ENCODE measurements at places on chromosomes 13 and 19.

DNA sequence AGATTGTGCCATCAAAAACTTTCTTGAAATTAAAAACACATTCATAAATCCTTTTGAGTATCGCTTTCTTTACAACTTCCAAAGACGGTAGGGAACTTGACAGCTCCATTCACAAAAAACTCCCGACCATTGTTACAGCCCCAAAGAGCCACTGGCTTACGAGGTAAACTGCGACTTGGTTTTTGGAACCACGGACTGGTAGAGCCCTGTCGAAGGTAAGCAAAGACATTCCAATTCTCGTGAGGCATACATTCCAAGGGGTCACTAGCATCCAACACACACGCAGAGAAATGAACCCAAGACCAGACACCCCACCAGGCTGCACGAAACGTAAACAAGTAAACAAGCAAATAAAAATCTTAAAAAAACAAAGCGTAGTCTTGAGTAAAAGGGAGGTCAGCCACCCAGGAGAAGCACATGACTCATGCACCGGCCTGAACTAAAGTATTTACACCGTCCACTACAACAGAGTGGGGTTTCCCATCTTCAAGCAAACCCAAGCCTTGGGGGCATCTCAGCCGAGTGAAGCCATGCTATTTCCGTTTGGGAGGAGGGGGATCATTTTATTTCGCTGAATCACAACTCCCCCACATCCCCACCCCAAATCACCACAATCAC lies 1.4 kb downstream of the BRD4 start:
- no peak for DNase-seq

DNA sequence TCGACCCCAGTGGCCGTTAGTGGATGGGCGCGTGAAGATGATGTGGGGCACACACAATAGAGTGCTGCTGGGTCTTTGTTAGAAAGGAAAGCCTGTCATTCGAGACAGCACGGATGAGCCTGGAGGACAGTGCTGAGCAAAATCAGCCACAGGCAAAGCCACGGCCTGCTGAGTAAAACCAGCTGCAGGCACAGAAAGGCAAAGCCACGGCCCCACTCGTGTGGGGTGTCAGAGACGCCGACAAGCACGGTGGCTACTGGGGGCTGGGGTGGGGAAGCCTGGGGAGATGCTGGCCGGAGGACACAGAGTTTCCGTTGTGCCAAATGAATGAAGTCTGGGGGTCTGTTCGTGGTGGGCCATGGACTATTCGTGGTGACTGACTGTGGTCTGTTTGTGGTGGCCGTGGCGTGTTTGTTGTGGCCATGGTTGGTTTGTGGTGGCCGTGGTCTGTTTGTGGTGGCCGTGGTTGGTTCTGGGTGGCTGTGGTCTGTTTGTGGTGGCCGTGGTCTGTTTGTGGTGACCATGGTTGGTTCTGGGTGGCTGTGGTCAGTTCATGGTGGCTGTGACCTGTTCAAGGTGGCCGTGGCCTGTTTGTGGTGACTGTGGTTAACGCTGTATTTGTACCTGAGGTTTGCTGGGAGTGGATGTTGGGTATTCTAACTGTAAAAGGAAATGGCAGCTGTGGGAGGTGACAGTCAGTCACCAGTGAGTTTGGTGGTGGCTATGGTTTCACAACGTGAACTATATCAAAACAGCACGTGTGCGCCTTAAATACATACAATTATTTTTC lies 36.3 kb downstream of the MCF2L start:
- DNase-seq: no peak

- DNase-seq: no peak
Observed at GRCh38 chr19:795073-795611, 2.1 kb upstream of the PTBP1 start.

DNA sequence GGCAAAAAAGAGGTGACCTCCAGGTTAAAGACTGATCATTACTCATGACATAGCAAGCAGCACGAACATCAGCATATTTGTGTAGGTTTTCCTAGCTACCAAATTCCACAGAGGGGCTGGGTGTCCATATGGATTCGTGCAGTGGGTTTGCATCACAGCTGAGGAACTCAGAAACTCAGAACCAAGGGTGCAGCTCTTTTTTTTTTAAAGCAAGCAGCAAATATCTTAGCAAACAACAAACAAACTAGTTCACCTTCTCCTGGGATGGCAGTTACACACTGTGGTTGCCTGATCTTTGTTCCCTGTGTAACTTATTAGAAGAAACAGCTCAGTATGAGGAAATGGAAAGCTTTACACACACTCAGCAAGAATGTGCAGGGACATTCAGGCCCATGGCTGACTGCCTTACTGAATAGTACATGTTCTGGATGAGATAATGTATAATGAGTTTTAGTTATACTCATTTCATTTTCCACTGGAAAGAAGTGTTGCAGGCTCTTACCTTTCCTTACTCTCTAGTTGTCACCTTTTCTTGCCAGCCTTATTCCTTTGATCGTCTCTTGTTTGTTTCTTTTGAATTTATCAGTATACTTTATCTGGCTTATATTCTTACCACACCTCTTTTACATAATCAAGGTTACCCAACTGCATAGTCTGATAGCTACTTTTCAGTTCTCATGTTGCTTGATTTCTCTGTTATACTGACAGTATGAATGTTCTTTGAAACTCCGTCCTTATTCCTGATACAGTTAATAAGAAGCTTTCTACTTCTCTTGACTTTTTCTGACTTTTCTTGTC lies 4.3 kb downstream of the NDFIP2 start:
- no peak for DNase-seq

- no peak for DNase-seq
Observed at GRCh38 chr19:17137417-17137816, 61.8 kb downstream of the MYO9B start.

- no peak for DNase-seq
Observed at GRCh38 chr19:50764409-50764808, 5.9 kb upstream of the GPR32 start.
